ENCODE measurements at places on chromosomes 2 and 18.
A peak's percentile ranks its signal among the peaks of the same experiment; 100 is the strongest.

- DNase-seq = no peak
These were observed 112.3 kb downstream of the RNF144A start for GRCh38 chr2:7029291-7030059.

DNA sequence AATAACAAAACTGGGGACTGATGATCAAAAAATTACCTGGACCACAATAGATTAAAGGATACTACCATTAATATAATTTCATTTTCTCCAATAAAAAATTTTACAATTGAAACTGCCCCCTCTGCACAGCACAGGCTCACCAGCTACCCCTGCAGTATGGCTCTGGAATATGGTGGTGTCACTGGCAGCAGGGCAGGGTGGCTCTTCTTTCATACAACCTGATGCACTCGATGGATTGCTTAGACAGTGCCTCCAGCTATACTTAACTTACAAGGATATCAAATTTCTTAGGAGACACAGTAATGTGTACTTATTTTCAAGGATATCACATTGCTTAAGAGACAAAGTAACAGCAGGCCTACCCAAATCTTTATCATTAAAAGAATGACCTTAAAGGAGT is 124.0 kb downstream of the PRELID3A start:
- peak; percentile 22 for DNase-seq

GRCh38 chr2:177852389-177852788 is 220.2 kb downstream of the PDE11A start:
- DNase-seq = no peak

- no peak for DNase-seq
These were observed 391.3 kb downstream of the CMPK2 start for GRCh38 chr2:6474161-6475140.

DNA sequence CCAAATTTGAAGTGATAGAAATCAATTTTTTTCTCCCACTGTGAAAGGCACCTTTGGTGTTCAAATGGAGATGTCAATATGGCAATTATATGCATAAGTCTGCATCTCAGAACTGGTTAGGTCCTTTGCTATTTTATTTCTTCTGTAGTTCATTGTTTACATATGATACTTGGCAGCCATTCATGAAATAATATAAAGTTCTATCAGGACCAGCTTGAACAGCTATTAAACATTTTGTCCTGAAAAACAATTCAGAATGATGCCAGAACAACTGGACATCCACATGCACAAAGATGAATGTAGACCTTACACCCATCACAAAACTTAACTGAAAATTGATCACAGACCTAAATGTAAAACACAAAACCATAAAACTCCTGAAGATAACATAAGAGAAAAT is 41.8 kb upstream of the ARHGAP28 start:
- DNase-seq = no peak

DNA sequence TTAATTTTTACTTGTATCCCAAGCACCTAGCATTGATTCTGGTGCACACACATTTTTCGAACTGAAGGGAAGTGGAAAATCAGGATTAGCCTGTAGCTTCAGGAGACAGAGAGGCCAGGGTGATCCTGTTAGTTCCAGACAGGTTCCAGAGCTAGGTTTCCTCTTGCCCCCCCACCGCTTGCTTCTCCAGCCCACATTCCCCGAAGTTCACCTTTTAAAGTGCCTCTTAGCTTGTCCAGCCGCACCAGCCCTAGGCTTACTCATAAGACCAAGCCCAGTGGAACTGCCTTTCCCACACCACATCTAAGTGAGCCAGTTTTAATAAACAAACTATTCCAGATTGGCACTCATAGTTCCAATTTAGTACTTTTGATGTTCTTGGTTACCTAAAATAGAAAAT is 898.6 kb upstream of the KLHL29 start:
- no peak for DNase-seq

DNA sequence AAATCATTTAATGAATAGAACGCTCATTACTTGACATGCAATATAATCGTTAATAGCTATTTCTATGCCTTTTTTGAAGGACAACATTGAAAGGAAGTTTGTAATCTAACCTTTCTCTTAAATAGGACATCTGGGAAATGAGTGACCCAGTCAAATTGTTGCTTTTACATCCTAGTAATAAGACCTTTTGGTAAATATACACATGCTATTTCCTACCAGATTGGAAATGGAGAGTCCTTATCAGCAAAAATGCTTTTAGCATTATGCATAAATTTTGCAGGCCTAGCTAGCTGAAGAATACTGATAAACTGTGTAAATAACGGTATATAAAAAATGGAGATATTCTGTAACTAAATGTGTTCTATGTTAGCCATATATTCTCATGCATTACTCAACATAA is 567.3 kb upstream of the DSEL start:
- no peak for DNase-seq

- no peak for DNase-seq
These were observed 39.5 kb upstream of the NOTO start for GRCh38 chr2:73162856-73163391.

DNA sequence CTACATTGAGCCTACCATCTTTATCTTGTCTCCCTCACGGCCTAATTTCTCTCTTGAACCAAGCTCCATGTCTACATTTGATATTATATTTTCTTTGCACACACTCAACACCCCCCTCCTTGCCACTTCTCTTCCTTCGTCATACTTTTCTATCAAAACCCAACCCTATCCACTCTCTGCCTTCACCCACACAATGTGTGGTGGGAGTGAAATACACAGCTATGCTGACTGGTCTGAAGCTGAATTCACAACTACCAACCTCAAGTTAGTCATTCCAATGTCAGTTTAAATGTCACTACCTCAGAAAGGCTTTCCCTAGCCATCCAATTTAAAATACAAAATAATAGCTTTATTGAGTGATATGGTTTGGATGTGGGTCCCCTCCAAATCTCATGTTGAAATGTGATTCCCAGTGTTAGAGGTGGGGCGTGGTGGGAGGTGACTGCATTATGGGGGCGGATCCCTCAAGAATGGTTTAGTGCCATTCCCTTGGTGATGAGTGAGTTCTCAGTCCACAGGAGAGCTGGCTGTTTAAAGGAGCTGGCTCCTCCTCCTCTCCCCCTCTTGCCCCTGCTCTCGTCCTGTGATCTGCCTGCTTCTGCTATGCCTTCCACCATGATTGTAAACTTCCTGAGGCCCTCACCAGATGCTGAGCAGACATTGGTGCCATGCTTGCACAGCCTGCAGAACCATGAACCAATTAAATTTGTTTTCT is 112.1 kb downstream of the DTNB start:
- no peak for DNase-seq

- DNase-seq = peak; percentile 82
These were observed 383.9 kb downstream of the ARHGAP15 start for GRCh38 chr2:143513081-143513480.

DNA sequence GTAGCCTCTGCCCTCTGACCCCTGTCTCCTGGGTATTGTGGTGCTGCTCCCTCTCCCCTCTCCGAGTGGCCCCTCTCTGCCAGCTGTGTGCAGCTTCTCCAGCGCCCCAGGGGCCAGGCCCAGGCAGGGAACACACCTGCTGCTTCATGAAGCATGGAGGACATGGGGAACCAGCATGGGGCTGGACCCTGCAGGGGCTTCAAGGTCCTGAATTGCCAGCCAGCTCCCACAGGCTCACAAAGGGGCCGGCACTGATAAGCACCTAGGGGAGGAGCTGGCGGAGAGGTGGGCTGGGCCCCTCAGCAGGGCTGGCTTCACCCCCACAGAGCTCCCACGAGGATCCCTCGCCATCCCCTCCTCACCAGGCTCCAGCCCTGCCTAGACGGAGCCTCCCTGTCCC is 77.4 kb upstream of the GPC1 start:
- no peak for DNase-seq

DNA sequence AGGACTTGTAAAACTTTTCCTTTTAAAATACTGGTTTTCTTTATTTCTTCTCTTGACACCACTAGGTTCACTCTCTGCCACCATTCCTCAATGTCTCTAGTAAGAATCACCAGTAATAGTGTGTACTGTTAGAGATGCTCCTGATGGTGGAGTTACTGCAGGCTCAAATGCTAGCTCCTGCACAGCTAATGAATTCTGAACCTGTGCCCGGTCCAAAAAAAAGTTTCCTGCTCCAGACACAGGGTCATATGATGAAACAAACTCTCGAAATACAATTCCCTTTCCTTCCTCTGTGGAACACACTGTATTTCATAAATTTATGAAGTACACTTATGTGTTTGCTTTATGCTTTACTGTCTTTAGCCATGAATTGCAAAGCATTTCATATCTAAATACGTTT is 19.2 kb downstream of the PMS1 start:
- no peak for DNase-seq

- no peak for DNase-seq
These were observed 92.2 kb upstream of the NCKAP5 start for GRCh38 chr2:133660510-133660909.

DNA sequence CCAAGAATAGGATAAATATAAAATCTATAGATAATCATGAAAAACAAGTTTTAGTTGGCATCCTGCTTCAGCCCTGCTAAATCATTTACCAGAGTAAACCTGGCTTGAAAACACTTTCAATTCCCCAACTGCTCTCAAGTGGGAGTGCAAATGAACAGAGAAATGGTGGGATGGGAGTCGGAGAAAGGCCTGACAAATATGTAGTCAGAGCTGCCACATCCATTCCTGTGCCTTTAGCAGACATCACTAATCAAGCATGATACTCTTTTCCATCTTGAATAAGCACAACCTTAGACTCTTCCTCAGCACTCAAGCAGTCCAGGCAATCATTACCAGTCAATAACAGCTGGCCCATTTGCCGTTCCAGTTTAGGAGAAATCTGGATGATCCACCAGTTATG is 101.3 kb downstream of the ANKRD44 start:
- no peak for DNase-seq

- DNase-seq = no peak
These were observed 1410.4 kb upstream of the ZEB2 start for GRCh38 chr2:145930318-145930717.

DNA sequence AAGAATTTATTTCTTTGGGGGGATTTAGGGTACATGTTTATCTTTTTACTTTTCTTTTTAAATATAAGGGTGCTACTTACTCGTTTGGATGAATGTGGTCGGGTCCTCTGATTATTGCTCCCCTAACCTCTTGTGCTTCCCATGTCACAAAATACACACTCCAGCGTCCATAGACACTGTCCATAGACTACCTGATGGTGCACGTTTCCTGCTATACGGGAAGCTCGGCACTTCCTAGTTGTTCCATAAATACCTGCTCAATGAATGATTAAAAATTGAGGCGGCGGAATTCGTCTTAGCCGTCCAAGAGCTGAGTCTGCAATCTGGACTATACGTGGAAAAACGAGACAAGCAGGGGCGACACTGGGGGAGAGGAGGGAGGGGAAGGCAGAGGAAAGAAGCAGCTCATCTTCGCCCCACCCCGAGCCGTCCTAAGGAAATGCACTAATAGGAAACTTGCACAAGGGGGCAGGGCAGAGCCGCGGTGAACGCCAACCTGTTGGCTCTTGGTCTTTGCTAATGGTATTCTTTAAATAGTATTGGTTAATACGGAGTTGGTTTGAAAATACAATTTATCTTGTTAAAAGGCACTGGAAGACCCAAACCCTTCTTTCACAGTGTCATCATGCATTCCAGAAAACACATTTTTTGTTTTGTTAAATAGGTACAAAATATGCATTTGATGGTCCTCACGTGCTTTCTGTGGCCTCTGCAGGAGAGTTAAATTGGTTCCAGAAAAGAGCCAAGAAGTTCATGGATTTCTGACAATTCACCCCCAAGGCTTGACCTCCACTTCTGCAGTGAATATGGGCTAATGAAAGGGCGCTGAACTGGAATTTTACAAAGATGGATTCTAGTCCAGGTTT is 73.0 kb upstream of the KCTD1 start:
- peak; percentile 28 for DNase-seq

DNA sequence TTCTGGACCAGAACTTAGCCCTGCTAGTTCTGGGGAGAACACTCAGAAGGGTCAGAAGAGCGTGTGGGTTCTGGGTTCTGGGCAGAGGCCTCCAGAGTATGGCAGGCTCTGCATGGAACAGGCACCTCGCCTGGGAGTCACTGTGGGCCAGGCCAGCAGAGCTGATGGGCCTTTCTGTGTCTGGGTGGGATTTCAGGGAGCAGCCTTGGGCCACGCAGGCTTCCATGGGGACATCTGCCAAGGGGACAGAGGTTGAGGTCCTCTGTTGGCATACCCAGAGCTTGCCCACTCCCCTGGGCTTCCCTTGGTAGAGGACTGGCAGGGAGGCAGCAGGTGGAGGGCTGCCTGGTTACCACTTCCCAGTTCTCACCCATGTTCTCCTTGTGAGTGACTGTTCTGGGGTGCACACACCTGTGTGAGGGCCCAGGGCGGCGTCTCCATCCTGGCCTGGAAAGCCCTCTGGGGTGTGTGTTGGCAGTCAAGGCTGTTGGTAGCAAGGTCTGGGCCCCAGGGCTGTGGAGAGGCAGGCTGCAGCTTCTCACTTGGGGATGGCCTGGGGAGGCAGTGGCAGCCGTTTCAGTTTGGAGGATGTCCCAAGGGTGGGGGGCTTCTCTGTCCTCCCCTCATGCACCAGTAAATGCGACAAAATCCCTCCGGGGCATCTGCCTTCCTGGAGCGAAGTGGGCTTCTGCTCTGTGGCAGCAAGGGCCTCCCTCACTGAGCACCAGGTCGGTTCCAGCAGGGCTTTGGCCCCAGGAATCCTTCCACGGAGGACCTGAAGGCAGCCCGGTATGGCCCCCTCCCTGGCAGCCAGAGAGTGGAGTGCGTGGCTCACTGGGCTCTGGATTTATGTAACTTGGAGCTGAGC is 74.6 kb upstream of the HDAC4 start:
- DNase-seq = no peak

- DNase-seq = peak; percentile 6
These were observed 928.3 kb upstream of the NRXN1 start for GRCh38 chr2:51960281-51960680.

DNA sequence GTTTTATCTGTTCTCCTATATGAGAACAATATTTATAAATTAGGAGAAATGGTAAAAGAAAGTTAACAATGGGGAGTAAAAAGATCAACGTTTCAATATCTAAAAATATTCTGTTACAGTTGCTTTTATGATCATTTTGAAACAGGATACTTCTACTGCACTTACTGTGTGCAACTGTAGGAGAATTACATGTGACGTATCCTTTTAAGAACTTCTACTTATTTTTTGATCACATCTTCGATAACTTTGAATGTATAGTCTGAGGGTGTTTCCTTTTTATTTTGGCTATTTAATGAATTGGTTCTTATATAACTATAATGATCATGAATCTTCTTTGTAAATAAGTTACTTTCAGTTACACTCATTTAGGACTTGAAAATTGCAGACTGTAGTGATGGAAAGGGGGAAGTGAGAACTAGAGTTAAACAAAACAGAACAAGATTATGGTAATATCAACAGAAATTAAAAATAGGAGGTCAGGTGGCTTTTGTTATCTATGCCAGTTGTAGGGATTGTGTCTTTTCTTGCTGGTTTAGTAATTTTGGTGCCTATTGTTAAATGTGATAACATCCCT is 109.9 kb downstream of the MSTN start:
- DNase-seq = no peak

DNA sequence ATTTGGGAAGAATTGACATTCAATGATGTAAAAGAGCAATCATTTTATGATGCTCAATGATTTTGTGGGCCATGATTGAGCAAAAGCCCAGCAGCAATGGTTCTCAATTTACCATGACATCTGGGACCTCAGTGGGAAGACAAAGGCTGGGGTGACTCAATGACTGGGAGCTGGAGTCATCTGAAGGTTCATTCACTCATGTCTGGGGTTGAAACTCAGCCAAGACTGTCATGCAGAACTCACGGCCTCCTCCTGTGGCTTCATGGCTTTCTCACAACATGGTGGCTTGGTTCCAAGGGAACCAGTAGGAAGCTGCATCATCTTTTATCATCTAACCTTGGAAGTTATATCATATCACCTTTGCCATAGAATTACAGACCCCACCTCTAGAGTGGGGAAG is 45.1 kb upstream of the CD226 start:
- peak; percentile 35 for DNase-seq

- no peak for DNase-seq
These were observed 57.8 kb downstream of the VIL1 start for GRCh38 chr2:218476676-218477075.
